Right ventricle myocardium superior (tissue), 1 donor: ENCODE measurements at places on chromosomes 3 and 15. TPM values are rescaled to one million over a fixed set of nuclear protein-coding genes. Genes with fewer than 3 reads are reported as not detected.

Gene PLIN1
- 9.9 TPM for total RNA-seq

Gene POC1A
- total RNA-seq: 1.5 TPM

Gene ACKR2
- 0.43 TPM for total RNA-seq

- DNase-seq: no peak
Measured at GRCh38 chr15:50605462-50605861, 59.0 kb upstream of the USP50 start.

DNA sequence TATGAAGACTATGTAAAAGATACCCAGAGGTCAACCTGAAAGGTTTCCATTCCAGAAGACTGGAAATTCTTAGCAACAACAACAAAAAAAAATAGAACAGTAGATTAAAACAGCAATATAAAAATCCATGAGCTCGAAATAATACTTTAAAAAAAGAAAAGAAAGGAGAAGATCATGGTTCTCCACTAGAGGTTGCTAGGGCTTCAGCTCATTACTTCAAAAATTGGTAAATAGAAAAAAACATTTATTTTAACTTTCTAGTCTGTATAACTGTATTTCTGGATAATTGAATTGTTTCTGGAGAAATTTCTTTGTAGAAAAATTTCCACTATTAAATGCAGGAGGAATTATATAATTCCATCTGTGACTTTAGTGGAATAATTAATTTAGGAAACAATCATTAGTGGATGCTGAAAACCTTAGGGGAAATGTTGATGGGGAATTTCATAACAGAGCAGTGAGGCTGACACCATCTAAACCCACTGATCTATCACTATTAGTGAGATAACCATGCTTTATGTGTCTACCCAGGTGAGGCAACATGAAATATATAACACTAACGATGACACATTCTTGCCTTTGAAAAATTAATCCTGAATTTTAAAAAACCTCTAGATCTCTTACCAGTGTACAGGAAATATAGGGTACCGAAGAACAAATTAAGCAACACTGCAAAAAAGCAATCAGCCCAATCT lies 62.5 kb upstream of the SNRK start:
- DNase-seq: no peak

GRCh38 chr15:78024519-78024870 lies 53.0 kb downstream of the TBC1D2B start:
- DNase-seq: no peak

DNA sequence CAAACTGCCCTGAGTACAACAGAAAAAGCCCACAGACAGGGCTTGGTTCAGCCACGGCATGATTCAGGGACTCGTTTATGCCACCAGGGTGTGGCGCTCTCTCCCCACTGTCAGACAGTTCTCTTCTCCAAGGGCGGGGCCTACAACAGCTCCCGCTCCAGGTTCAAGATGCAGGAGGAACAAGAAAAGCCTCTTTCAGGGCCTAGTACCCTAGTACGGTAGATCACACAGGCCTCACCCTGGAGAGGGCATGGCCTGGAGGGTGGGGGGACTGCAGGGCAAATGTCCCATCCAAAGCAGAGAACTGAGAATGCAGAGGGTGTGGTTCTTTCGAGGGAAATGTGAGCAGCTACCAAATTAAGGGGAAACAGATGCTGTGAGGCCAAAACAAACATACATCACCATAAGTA lies 12.0 kb downstream of the MESD start:
- DNase-seq: peak; percentile 74

DNA sequence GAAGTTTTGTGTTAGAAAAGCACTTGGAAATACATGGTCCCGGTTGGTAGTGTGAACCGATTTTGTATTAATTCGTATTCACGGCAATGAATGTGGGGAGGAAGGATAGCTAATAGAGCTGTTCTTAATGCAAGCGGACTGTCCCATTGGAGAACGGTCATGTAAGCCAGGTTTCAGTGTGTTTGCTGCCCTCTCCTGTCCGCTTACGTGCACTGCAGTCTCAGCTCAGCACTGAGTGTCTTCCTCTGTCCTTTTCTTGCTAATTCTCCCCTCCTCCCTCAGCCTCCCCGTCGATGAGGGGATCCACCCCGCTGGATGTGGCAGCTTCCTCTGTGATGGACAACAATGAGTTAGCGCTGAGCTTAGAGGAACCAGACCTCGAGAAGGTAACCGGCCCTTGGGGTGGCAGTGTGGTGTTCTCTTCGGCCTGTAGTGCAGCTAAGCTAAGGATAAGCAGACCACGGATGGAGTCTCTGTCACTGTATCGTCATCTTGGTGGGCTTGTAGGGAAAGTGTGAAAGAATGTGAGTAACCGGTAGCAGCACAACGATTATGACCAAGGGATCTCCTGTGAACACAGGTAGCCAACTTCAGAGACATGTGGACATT lies 267.5 kb upstream of the CHRM5 start:
- peak; percentile 75 for DNase-seq

- no peak for DNase-seq
Measured at GRCh38 chr3:108393128-108393900, 97.0 kb downstream of the HHLA2 start.

DNA sequence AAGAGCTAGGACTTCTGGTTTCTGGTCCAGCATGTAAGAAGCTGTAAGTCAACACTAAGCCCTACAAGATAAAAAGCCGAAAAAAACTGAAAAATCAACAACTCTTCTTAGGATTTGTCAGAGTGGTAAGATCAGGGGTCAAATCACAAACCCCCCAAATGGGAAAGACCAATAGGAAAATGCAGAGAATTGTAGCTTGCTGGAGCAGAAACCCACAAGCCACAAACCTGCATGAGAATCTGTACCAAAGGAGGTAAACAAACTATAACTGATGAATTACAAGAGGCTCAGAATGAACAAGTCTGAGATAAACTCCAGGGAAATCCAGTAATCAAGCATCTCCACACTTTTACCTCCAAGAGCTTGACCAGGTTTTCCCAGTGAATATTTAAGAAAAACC lies 36.0 kb downstream of the RFX7 start:
- no peak for DNase-seq

DNA sequence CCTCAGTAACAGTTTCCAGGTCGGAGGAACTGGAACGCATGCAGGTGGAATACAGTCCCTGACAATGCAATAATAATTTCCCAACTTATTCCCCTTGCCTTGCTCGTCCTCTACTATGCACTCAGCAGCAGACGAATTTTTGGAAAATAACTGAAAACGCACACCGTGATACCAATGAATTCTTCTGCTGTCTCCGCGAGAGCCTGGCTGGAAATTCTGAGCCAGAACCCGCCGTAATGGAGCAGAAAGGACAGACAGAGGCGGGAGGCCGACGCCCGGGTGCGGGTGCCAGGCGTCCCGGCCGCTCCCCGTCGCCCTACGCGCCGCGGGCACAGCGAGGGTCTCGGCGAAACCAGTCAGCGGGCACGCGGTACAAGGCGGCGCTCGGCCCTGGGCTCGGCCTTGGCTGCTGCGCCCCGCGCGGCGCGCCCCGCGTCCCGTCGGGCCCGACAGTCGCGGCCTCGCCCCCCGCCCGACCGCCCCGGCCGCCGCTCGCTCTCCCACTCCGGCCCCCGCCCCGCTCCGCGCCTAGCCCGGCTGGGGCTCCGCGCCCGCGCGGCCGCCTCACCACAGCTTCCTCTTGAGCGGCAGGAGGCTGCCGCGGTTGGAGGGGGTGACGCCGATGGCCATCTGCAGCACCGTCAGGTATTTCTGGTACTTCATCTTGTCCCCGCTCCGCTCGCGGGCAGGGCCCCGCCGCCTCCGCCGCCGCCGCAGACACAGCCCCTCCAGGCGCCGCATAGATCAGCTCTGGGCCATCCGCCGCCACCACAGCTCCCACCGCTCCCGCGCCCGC lies 114.5 kb upstream of the GOLGA8J start:
- no peak for DNase-seq

DNA sequence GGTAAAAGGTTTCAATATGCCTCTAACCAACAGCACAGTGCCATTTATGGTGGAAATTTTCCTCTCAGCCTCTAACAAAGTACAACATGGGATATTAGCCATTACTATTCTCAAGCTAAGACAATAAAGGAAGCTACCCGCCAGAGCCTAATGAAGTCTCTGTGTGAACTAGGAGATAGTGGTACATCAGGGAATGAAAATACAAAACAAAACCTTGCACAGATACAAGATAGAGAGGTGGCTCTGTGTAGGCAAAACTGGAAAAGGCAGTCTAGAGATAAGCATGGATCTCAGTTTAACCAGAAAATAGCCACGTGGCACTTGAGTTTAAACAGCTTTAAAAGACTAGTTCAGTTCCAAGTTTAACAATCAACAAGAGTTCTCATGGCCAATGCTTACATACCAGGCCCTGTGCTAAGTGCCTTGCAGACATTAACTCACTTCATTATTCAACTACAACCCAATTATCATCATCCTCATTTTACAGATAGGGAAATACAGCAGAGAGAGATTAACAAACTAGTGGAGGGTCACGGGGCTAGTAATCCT lies 279.3 kb downstream of the IGSF11 start:
- DNase-seq: no peak

DNA sequence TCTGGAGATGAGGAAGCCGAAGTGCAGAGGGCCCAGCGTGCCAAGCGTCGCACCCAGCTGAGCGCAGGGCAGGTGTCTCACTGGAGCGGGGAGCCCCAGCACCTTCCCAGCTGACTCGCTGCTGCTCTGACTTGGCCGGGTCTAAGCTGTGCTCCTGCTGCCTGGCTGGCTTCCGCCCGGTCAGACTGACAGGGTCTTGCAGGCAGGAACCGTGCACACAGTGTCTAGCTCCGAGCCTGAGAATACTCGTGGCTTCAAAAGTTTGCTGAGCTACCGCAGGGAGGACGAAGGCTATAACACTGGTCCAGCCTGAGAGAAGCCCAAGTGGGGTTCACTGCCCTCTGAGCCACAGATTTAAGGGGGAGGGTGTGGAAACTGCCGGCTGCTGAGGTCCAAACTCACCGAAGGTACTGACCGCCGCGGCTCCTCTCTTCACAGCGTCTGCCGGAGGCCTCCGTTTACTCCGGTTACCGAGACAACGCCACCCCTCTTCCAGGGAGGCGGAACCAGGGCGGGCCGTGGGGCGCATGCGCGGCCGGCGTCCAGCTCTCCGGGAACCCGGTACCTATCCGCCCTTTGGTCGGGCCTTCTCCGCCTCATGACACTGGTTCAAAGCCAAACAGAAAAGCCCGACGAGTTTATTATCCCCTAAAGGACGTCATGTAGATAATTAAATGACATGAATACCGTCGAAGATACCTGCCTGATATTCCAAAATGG lies at the start of gene CFAP44:
Gene CFAP44 (minus strand): TSS at position 443 of the 720 bp plus-strand sequence. CDS start 7,829 bp downstream, outside the sequence.
- DNase-seq: peak; percentile 85

DNA sequence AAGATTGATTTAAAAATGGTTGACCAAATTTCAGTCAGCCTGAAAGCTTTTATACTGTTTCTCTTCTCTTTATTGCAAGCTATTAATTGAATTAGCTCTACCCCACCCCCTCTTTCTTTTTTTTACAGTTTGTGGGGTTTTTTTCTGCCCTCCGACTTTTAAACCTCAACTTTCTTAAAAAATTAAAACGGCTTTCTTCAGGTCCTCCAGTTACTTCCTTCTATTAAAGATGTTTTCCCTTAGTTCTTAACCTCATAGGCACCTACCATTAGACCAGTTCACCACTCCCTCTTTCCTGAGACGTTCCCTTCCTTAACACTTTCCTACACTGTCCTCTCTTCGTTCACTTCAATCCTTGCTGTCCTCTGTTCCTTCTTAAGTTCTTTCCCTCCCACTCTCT lies 52.4 kb downstream of the ATP8B4 start:
- DNase-seq: no peak

DNA sequence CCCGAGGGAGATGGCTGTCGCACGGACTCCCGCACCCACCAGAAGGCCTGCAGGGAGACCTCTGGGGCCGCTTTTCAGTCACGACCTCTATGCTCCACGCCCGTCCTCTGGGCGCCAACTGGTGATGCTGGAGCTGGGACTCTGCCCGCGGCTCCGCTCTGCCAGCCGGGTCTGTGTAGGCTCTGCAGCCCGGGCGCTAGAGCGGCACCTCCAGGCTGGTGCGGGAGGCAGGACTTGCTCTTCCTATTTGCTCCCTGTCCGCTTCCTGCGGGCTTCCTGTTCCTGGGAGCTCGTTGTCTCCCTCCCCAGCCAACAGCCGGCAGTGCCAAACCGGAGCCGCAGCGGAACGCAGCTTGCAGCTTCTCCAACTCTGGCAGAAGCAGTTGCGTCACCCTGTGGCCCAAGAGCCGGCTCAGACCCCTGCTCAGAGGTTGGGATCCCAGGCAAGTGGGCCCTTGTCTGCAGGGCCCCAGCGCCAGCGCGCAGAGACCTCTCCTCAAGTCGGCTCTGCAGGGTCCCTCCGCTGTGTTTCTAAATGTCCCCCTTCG lies 285.9 kb downstream of the XXYLT1 start:
- peak; percentile 89 for DNase-seq

- DNase-seq: no peak
Measured at GRCh38 chr3:71724171-71724453, 1.1 kb downstream of the EIF4E3 start.

- no peak for DNase-seq
Measured at GRCh38 chr3:13687517-13687943, 138.6 kb downstream of the FBLN2 start.

DNA sequence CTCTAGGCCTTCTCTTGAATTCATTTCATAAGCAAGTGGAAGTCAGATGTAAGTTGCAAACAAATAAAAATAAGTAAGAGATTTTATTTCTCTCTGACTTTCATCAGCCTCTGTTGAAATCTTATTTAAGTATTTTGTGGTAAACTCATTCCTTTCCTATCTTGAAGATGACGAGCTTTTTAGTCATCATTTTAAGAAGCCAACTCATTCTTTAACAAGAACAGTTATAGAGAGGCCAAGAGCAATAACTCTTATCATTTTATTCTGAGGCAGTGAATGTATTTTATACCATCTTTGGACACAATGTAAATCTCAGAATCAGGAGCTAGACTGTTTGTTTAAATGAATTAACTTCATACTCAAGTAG lies 147.5 kb upstream of the MBNL1 start:
- DNase-seq: no peak

DNA sequence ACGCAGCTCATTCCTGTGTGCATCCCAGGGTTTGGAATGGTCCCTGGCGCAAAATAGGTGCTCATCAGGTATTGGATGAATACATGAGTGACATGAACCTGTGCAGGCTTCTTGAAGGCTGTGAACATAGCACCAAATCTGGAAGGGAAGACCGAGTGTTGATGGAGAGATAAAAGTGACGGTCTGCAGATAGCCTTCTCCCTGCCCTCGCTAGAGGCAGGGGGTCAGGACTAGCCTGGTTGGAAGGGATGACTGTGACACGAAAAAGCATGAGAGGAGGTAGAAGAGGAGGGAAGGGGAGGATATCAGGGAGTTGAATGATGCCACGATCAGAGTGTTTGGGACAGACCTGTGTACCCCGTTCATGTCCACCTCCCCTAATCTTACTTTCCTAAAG lies 267.1 kb downstream of the XXYLT1 start:
- no peak for DNase-seq
